Right renal pelvis (tissue), 4 donors: ENCODE measurements at places on chromosomes 1 and 21. TPM values are rescaled to one million over a fixed set of nuclear protein-coding genes. Genes with fewer than 3 reads are reported as not detected.

ANGPTL3 gene
- polyA plus RNA-seq: 15.8 TPM

LAMB3 gene
- polyA plus RNA-seq: 1.6 TPM

DSCAM gene
- polyA plus RNA-seq: 0.13 TPM

KLHDC8A gene
- 1.5 TPM for polyA plus RNA-seq

OR6K3 gene
- 0.11 TPM for polyA plus RNA-seq

VWA5B1 gene
- polyA plus RNA-seq: 1.4 TPM

RHOU gene
- 19.0 TPM for polyA plus RNA-seq
